Breast epithelium (tissue), 4 donors: ENCODE measurements at places on chromosomes 3 and 15. TPM values are rescaled to one million over a fixed set of nuclear protein-coding genes. Genes with fewer than 3 reads are reported as not detected.

The CLDN18 gene
- total RNA-seq, result not detected

The SLC7A14 gene
- total RNA-seq, result not detected

GRCh38 chr3:150391161-150391560 is 16.9 kb upstream of the TSC22D2 start:
- H3K4me1 ChIP-seq, result no peaks in the 10 kb centered on the region
- H3K27ac ChIP-seq, result no peak overlapping the region
- DNase-seq, result no peak
- no peaks in the 10 kb centered on the region for H3K36me3 ChIP-seq
- no peak overlapping the region for H3K4me3 ChIP-seq

The FBLN2 gene
- total RNA-seq, result 663 TPM

- H3K4me3 ChIP-seq, result no peak overlapping the region
- no peaks in the 10 kb centered on the region for H3K4me1 ChIP-seq
- no peak for DNase-seq
- H3K36me3 ChIP-seq, result no peaks in the 10 kb centered on the region
- H3K27me3 ChIP-seq, result no peaks in the 10 kb centered on the region
These were observed 127.8 kb downstream of the ABI3BP start for GRCh38 chr3:100865442-100865841.
